Activated naive CD8-positive, alpha-beta T cell treated with anti-CD3 and anti-CD28 coated beads for 36 hours (primary cell): ENCODE measurements at places on chromosomes 5 and 9. TPM values are rescaled to one million over a fixed set of nuclear protein-coding genes. Genes with fewer than 3 reads are reported as not detected.

SLC46A2 gene
- not detected for total RNA-seq

TMEM174 gene
- not detected for total RNA-seq

PLAC8L1 gene
- 0.36 TPM for total RNA-seq

PAPPA gene
- not detected for total RNA-seq

CCDC183 gene
- total RNA-seq = 0.43 TPM

GARNL3 gene
- 2.0 TPM for total RNA-seq

IFNB1 gene
- 1.2 TPM for total RNA-seq

ERCC6L2 gene
- total RNA-seq = 34.5 TPM

DIMT1 gene
- 59.6 TPM for total RNA-seq

CDH9 gene
- not detected for total RNA-seq
